ENCODE measurements at places on chromosomes 12 and 14.
A peak's percentile ranks its signal among the peaks of the same experiment; 100 is the strongest.

- DNase-seq, result no peak
Observed at GRCh38 chr12:126093908-126094307, 1028.7 kb downstream of the AACS start.

- no peak for DNase-seq
Observed at GRCh38 chr14:65169351-65169750, 67.0 kb upstream of the MAX start.

- no peak for DNase-seq
Observed at GRCh38 chr14:68113343-68113930, 293.9 kb downstream of the RAD51B start.

DNA sequence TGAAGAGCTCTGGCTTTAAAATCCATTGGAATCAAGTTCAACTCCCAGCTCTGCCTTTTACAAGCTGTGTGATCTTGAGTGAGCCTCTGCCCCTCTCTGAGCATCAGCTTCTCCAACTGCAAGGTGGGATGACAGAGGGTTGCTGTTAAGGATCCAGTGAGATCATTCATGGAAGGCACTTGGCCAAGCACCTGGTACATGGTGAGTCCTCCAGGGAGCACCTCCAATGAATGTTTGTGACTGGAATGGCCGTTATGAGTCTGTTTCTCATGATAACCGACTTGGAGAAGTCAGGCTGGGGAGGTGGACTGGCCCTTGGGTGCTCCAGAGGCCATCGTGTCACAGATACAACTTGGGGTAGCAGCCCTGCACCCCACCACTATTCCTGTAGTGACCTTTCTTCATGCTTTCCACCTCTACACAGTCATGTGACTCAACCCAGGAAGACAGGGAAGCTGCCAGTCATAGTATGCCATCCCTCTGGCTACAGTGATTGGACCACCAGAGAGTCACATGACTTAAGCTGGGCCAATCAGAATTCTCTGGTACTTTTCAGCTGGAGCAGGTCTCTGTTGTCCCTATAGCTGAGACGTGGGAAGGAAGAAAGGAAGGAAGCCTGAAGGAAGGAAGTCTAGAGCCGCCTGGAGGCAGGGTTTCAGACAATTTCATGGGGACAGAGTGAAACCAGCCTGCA lies 146.5 kb upstream of the MYL2 start:
- no peak for DNase-seq

DNA sequence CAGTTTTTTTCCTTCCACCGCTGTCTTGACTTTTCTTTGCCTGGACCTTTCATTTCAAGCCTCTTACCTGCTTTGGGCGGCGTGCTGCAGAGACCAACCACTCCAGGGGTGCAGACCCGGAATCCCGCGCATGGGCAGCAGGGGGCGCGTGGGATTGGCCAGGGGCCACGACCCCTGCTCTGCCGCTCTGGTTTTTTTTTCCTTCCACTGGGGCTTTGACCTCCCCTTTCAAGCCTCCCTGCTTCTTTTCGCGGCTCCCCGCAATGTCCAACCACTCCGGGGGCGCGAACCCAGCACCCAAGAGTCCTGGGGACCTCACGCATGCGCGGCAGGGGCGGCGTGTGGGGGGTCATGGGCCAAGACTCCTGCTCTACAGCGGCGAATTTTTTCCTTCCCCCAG lies 325.1 kb downstream of the ALG10 start:
- peak; percentile 50 for DNase-seq

DNA sequence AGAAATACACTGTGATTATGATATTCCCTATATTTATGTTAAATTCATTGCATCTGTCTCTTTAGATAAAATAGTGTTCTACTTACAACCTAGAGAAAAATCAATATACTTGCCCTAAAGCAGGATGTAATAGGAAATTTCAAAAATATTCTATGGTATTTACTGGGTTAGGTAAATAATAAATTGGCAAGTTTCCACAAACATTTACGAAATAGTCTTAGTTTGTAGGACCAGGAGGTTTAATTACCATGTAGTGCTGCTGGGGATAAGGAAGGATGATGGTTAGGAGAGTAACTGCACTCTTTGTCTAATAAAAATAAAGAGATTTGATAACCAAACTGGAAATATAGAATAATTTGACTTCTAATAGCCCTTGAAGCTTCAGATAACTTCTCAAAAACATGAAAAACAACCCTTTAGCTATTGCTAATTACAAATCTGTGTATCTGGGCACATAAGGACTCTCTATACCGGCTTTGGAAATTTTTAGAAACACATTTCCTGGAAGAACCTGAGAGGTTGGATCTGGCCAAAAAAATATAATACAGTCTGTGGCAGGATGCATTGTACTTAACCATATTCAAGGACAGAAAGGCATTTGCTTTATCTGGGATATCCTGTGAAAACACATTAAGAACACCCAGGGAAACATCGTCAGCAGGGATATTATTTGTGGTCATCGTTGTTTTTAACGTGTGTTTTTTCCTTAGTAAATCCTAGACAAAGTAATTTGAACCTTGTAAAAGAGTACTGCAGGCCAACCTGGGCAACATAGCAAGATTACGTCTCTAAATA lies 36.7 kb upstream of the TMCC3 start:
- no peak for DNase-seq

DNA sequence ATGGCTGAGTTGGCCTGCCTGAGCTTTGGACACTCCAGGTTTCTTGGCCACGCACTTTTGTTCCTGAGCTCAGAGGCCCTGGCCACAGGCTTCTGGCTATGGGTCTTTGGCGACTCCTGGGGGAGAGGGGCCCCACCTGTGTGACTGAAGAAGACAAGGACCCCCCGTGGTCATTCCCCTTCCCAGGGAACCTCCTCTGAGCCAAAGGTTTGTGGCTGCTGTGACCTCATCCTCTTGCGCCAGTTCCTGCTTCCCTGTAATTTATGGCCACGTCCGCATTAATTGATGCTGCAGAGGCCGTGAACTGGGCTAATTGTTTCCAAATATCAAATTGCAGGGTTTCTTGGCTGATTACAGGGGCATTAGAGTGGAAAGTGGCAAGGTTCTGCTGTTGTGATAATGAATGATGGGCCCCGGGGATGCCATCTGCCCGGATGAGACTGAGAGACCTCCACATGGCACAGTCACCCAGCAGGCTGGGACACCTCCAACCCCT lies 27.6 kb upstream of the NOS1 start:
- DNase-seq, result no peak

DNA sequence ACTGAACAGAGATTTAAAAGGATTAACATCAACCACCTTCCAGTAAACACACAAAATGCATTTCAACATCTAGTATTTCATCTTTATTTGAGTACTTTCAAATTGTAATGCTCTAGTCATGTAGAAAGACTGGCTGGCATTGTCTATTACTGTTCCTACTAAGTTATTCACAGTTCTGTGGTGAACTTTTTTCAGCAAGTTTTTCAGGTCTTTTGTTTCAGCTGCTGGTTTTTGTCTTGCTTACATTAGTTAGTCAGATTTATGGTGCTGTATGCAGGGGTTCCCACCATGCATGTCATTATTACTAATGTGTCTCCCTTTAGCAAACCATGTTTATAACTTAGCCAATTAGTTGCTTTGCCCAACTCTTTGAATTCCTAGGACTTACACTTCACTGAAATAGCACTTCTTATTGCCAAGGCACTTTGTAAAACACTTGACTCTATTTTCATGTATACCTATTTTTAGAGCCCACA lies 253.4 kb upstream of the KITLG start:
- no peak for DNase-seq

GRCh38 chr14:101587441-101587911 lies 26.2 kb downstream of the DIO3 start:
- DNase-seq, result no peak

- no peak for DNase-seq
Observed at GRCh38 chr12:92828565-92828964, 100.5 kb downstream of the EEA1 start.

DNA sequence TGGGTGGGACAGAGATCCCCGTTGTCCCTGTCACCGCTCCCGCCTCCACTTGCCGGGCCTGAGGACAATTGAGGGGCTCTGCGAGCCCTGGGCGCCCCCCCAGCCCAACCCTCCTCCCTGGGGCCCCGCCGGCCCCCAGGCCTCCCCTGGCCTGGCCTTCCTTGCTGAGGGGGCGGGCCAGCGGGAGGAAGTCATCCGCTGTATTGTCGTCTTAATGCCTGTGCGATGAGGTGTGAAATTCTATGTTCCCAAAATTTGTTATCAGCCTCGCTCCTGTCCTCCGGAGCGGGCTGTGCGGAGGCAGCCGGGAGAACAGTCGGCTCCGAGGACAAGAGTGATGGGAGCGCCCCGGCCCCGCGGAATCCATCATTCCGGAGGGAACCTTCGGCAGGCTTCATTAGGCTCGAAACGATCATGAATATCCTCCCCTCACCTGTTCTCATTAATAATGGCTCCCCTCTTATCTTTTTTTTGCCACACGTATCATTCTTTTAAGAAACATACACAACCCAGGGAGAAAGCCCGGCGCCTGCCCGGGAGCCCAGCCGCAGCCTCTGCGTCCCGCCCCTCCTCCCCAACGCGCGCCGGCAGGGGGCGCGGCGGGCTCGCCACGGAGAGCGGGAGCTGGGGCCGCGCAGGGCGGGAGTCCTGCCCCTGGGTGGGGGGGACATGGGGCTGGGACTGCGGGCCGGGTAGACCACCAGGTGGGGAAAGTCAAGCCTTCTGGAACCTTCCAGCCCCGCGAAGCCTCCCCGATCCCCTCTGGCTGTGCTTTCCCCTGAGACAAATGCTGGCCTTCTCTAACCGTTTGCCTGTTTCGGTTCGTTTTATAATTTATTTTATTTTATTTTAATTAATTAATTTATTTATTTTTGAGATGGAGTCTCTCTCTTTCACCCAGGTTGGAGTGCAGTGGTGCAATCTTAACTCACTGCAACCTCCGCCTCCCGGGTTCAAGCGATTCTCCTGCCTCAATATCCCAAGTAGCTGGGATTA lies 17.1 kb upstream of the DLK1 start:
- DNase-seq, result no peak

- DNase-seq, result no peak
Observed at GRCh38 chr14:99261912-99262787, 9.8 kb downstream of the BCL11B start.

DNA sequence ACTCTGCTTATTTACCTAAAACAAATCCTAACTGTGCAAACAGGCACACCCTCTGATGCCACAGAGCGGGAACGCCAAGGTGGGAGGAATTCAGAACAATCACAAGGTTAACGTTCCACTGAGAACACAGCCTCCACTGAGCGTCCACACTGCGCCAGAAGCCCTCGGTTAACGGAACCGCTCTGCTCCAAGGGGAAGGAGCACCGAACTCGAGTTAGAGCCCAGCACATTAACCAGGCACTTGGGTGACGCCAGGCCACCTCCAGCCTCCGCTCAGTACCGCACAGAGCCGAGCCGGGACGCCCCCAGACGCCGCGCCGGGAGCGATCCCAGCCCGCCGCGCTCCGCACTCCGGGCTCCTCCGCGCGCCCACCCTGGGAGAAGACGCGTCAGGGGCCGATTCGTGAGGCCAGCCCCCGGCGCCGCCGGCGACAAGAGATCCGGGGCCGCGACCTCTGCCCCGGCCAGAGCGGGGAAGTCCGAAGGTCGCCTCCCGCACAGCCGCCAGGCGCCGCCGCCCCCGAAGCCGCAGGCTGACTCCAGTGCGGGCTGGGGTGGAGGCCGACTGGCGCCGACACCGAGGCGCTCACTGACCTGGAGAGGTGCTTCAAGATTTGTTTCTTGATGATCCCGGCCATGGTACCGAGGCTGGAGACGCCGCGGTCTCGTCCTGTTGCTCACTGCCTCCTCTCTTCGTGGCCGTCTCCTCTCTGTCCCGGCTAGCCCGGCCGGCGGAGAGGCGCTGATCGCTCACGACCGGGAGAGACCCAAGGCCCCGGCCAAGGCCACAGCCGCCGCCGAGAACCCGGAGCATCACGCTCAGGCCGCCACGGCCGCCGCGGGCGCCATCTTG lies 450 bp downstream of the BLTP3B start:
- peak; percentile 51 for DNase-seq

DNA sequence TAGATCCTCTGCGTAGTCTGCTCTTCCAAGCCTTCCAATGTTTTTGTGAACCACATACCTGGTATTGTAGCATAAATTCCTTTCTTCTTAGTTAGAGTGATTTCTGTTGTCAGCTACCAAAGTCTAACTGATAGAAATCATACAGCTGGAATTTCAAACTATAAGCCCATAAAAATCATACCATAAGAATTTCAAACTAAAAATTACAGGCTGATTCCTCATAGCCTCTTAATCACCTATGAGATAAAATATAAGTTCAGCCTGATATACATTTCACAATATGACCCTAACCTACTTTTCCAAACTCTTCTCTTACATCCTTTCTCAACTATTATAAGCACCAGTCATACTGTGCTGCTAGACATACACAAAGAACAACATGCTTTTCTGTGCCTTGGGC lies 64.8 kb downstream of the PTHLH start:
- DNase-seq, result no peak

- no peak for DNase-seq
Observed at GRCh38 chr12:108806346-108806745, 51.0 kb downstream of the SSH1 start.

DNA sequence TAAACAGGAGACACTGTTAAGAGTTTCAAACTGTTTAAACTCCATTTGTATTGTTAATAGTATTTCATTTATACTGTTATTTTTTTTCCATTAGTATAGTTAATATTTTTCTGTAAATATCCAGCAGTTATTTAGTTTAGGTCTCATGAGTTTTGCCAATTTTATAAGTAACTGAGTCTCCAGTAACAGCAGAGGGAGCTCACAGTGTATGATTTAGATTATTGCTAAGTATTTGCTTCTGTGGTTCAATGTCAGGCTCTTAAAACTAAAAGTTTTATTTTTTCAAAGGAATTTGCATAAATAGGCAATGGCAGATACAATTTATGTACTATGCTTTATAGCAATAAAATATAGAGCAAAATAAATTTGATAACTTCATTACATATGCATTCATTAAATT lies 209.7 kb downstream of the ATXN7L3B start:
- DNase-seq, result no peak

GRCh38 chr12:132603240-132604150 lies 6.9 kb downstream of the LRCOL1 start:
- no peak for DNase-seq

DNA sequence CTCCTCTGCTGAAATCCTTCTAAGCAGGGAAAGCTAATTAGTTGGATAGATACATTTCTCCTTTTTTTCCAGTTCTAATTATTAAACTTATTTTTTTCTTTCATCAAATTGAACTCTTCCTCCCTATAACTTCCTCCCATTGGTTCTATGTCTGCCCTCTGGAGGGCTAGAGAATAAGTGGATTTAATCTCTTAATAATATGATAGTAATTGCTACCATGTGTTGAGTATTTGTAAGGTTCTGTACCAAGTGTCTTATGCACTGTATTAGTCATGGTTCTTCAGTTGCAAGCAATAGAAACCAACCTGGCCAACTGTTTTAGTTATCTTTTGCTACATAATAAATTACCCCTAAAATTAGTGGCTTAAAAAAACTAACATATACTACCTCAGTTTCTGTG lies 190.5 kb upstream of the PLXNC1 start:
- DNase-seq, result no peak

- DNase-seq, result no peak
Observed at GRCh38 chr12:66066137-66066928, 64.2 kb downstream of the LLPH start.

DNA sequence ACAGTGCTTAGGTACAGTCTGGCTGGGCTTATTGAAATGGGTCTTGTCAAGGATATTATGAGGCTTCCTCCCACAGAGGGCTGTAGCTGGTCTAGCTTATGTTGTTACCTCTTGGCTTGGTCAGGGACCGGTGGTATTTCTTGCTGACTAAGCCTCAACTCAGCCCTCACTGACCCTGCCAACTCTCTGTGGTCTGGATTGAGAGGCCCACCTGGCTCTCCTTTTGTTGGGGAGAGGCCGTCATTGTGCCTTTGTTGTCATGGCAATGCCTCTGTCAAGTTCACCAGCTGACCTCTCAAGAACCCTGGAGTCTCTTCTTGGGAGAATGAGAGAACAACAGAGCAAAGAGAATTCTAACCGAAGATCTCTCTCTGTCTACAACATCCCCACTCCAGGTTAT lies 245.6 kb upstream of the NPAS3 start:
- DNase-seq, result no peak

Measured in SW 1271 (cell line).